Esophagus mucosa (tissue), 1 donor: ENCODE measurements at places on chromosomes 6 and 20.
A peak's percentile ranks its signal among the peaks of the same experiment; 100 is the strongest.

GRCh38 chr20:45969712-45970634 lies 2.0 kb downstream of the ZNF335 start:
- ATAC-seq, result no peak

DNA sequence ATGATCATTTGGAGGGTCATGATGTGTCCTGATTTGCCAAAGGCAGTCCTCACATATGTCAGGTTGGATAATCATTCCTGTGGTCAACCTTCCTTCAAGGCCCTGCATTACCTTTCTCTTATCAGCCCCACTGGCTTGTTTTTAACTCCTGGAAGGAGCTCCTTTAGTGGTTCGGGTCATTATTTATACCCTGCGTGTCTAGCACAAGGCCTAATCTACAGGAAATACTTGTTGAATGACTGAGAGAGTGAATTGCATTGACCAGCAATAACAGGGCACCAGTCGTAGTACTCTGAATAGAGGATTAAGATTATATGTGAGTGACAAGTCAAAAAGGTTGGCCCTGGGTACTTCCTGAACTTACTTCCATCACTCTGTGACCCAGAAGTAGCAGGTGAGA lies 4.5 kb downstream of the HIVEP2 start:
- no peak for ATAC-seq

DNA sequence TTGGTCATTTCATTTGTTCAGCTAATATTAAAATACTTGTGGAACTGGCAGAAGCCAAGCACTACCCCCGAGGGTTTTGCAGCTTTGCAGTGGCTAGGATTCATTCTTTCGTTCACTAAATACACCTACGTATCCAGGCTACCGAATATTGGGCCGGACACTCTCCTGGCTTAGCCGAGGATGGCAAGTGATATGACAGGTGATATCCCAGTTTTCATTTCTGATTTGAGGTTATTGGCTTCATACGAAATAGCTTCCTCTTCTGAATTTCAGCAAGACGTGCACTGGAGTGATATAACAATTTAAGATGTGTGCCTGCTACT lies 536 bp upstream of the MTFR2 start:
- peak; percentile 9 for ATAC-seq

GRCh38 chr20:24566656-24567055 lies 97.2 kb downstream of the SYNDIG1 start:
- no peak for ATAC-seq

GRCh38 chr6:154506582-154506981 lies 3.9 kb downstream of the CNKSR3 start:
- ATAC-seq, result no peak
